DND-41 (cell line): ENCODE measurements at places on chromosomes 3 and 15.

DNA sequence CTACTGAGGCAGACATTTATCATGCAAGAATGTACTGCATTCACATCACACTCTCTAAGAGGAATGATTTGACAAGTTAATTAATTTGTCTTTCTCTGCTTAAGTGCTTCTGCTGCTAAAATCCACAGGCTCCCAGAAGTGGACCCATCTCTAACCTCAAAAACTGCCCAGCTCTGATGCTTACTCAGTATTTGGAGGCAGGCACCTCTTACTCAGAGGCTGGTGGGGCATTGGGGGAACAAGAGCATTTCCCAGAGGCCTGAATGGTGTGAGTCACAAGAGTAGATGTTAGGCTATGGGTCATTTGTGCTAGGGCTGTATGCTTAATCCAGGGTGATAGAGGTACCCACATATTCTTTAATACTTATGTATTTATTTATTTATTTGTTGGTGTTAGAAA is 34.4 kb upstream of the HCN4 start:
- no peak for DNase-seq

DNA sequence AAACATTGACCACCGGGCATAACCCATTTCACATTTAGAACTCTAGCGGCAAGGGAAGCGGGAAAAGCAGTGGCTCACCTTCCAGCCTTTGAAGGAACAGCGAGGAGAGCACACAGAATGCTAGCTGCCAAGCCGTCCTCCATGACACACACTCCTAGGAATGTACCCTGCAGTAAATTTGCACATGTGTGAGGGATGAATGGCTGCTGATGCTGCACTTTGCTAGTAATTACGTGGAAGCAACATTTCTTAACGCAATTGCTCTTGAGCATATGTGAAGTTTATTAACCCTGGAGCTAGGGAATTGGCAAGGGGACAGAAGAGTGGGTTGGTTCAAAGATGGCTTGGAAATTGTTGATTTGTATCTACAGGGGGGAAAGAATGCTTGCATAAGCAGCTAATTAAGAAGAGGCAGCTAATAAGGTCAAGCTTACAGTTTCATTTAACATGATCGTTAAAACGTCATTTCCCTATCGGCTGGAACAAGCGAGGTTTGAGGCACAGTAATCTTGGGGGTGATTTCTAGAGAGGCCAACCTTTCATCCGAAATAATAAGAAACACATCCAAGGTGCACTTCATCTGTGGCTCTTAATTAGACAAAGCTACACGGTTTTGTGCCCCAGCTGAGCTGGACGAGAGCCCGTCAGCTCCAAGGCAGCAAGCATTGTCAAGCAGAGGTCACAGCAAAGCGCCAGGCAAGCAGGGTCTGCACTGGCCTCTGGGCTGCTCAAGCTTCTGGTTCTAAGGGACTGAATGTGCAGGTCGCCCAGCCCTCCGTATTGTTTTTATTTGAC is 123.4 kb downstream of the CHSY1 start:
- no peak for DNase-seq

DNA sequence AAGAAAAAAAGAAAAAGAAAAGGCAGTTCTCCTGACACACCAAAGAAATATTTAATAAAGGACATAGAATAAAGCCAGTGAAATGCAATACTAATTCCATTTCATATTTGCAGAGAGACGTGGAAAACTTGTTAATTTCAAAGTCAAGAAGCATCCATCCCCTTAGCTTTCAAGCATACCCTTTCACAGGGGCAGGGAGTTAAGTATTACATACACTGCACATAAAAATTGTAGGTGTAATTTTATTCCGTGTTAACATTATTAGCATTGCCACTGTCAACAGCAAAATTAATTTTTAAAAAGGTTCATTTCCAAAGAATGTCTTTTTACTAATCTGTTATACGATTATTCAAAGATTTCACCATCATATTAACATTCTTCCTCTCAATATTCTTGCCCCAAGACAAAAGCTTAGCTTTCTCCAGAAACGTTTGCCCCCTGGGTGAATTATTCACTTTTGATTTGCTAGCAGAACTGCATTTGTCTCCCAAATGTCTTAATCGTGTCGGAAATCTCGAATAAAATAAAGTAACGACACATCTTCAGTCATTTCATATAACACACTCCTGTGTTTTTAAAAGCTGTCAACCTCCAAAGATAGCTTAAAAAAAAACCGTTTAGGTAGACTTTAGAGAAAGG is 517.9 kb downstream of the MECOM start:
- DNase-seq = no peak

GRCh38 chr3:69535613-69536012 is 149.7 kb upstream of the FRMD4B start:
- DNase-seq = no peak

DNA sequence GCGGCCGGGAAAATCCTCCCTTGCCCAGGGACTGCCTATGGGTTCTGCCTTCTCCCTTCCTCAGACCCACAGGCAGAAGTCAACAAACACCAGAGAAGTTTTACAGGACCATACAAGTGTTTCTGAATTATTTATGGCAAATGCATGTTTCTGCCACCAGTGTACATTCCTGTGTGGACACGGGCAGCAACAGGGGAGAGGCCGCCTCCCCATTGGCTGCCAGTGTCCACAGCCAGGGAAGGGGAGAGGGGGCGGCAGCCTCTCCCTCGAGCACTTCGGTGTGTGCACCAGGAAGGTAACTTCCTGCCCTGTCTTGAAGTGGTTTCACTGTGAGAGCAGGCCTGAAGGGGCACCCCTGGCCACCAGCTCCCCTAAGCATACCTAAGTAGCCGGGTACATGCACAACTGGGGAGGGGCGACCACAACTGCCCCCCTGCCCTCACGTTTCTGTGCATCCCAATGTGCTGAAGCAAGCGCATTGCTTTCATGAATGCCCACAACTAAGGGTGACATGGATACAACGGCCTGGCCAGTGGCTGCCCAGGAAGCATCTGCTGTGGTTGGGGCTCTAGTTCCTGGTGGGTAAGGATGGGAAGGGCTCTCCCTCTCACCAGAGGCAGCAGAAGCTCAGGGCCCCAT is 14.8 kb upstream of the SHISA5 start:
- no peak for DNase-seq

GRCh38 chr15:99755692-99756409 is 22.6 kb upstream of the LYSMD4 start:
- DNase-seq = peak; percentile 45

GRCh38 chr3:153633407-153633806 is 471.4 kb downstream of the RAP2B start:
- DNase-seq = no peak

GRCh38 chr3:121155028-121155427 is 247.0 kb downstream of the STXBP5L start:
- DNase-seq = no peak

DNA sequence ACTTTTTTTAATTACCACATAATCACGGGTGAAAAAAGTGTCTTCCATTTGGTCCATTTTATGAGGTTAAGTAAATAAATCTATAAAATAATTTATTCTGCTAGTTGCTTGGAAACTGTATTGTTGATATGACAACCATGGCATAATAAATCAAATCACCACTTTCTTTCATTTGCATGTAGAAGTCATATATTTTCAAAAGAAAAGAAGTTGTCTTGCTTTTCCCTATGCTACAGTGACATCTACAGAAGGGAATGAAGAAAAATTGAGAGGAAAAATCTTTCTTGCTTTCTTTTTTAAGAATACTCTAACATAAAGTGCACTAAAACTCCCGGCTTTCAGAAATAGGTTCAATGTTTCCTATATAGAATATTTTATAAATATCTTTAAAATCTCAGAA is 228.5 kb downstream of the ZBBX start:
- DNase-seq = no peak

- DNase-seq = no peak
Measured at GRCh38 chr3:186001842-186002241, 64.0 kb upstream of the TRA2B start.

- DNase-seq = no peak
Measured at GRCh38 chr15:92304223-92304975, 89.3 kb upstream of the ST8SIA2 start.

DNA sequence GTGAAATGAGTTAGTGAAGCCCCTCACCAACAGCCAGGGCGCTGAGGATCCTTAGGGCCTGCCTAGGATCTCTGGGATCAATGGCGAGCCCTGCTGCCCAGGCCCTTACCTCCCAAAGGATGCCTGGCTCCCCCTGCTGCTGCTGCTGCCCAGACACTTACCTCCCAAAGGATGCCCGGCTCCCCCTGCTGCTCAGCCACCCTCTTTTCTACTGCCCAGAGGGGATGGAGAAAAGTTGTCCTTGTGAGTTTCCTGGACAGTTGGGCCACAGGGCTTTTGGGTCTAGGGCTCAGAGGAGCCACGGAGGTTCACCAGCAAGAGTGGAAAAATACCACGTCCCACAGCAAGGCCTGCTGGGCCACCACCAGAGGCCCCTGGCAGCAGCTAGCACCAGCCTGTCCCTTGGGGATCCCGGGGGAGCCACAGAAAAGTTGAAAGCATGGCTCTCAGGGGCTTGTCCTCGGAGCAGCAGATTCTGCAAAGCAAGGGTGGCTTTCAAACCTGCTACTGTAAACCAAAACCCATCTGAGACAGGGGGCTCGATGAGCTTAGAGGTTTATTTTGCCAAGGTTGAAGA is 59.4 kb downstream of the SLC6A6 start:
- DNase-seq = peak; percentile 23

GRCh38 chr15:39275066-39275465 is 305.8 kb upstream of the THBS1 start:
- no peak for DNase-seq

- no peak for DNase-seq
Measured at GRCh38 chr3:153714588-153715290, 406.5 kb upstream of the ARHGEF26 start.

- DNase-seq = no peak
Measured at GRCh38 chr3:115099134-115099985, 47.7 kb downstream of the ZBTB20 start.

- DNase-seq = no peak
Measured at GRCh38 chr15:92069308-92070250, 216.1 kb downstream of the SLCO3A1 start.

DNA sequence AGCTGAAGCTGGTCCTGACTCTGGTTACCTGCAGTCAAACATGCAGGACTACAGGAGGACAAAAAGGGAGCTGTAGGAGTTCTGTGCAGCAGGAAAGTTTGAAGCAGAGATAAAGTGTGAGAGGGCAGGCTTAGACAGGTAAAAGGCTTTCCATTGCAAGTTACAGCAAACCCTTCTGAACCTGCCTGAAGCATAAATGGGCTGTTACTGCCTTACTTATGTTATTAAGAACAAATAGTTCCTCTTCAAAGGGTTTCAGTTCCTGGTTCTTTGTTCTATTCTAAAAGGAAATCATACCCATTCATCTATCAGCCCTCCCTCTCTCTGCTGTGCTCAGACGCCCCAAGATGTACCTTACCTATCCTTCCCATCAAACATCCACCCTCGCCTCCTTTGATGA is 52.4 kb upstream of the CACNA2D3 start:
- no peak for DNase-seq

DNA sequence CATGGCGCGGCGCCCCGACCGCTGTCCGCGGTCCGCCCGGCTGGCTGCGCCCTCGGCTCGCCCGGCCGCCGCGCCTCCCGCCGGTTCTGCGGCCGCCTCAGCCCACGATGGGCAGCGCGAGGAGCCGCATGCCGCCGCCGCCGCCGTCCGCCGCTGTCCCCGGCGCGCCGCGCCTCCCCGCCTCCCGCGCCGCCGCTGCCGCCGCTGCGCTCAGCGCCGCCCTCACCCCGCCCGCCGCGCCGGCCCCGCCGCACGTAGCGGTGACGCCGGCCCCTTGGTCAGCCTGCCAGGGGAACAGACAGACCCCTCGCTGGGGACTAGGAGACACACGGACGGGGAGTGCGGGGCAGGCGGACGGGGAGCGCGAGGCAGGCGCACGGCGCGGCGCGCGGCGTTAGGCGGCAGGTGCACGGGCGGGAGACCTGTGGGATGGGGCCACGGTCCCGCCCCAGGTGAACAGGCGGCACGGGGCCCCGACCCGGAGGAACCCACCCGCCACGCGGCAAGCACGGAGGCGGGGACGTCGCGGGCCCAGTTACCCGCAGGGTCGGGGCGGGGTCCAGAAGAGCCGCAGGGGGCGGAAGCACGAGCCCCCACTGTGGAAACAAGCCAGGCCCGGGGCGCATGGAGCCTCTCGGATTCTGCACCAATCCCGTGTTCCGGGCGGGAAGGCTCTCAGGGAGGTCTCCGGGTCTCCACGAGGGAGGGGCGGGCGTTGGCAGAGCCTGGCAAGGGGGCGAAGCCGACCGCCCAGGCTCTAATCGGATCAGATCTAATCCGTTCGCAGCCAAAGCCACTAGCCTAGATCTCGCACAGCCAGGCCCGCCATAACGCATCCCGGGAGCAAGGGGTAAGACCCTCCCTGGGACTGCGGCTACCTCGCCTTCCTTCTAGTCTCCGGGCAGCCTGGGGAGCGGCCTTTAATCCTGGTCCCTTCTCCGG is at the start of gene CSPG5:
Gene CSPG5, minus strand, starts transcription at position 175 of the 942 bp plus-strand sequence. Its CDS starts 172 bp downstream, at position 3.
- no peak for DNase-seq

DNA sequence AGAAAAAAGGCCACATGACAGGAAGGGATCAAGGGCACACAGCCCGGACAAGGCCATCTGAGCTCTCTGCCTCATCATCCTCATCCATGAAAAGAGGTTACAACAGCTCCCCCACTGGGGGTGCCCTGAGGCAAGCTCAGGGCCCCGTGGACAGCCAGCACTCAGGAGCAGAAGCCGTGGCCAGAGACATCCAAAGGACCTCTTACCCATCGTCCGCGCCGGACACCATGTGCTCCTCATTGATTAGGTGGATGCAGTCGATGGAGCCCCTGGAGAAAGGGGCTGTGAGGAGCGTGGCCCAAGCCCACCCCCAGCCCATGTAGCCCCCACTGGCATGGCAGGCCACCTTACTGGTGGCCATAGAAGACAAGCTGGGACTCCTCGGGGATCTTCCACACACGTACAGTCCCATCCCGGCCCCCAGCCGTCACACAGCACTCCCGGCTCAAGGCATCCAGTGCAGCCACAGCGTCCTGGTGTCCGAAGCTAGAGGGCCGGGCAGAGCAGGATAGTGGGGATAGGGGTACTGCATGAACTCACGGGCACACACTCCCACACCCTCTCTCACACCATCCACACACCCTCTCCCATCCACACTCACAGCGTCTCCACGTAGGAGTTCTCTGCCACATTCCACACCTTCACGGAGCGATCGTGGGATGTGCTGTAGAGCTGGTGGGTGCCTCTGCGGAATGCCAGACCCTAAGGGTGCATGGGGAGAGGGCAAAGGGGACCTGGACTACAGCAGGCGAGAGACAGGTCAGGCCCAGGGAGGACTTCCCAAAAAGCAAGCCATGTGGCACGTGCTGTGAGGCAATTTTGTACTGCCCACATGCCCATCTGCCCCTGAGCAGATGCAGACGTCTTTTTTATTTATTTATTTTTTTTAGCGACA is 6.5 kb downstream of the RRP9 start:
- no peak for DNase-seq

DNA sequence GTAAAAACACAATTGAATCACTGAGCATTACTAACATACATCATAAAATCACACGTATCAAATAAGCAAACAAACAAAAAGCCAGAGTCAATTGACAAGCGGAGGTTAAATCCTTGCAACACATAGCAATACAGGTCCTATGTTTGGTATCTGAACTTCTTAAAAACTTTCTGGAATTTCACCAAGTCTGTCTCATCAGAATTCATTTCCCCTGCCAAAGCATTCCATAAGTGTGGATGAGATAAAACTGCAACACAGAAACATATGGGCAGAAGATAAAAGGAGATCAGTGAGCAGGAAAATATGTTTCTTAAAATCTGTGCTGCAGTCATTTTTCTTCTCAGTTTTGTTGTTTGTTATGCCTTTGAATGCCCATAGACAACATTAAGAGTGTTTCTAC is 1155.5 kb downstream of the TBL1XR1 start:
- no peak for DNase-seq
